Endothelial cell of umbilical vein (primary cell): ENCODE measurements at places on chromosomes 16 and 17. TPM values are rescaled to one million over a fixed set of nuclear protein-coding genes. Genes with fewer than 3 reads are reported as not detected.
A peak's percentile ranks its signal among the peaks of the same experiment; 100 is the strongest.

GRCh38 chr17:1746975-1747543, 4.4 kb downstream of the SERPINF2 start:
- peak; percentile 17 for DNase-seq

GRCh38 chr17:46044286-46044928, 45.4 kb downstream of the STH start:
- peak; percentile 93 for DNase-seq

- no peak for DNase-seq
Observed at GRCh38 chr16:19245326-19245925, 40.1 kb upstream of the CLEC19A start.

DNA sequence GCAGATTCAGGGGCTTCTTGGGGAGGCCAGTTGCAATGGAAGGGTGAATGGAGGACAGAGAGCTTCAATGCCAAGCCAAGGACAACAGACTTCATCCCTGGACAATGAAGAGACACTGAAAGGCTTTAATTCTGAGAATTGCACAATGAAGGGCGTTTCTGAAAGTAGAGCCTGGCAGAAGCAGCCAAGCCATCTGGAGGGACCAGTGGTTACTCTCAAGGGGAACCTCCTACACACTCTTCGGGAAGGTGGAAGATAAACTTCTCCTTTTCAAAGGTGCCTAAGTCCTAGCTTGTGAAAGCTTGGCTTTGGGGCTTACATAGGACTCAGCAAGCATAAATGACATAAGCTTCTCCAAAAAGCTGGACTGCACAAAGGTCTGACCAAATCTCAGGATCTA, 6.2 kb upstream of the CES1 start:
- no peak for DNase-seq

GRCh38 chr17:49741009-49741691, 22.8 kb downstream of the FAM117A start:
- DNase-seq: no peak

The LRRC36 gene
- 0.30 and 0.37 TPM in 2 replicates for polyA plus RNA-seq

The KCNJ12 gene
- polyA plus RNA-seq: 0.19 and 0.21 TPM in 2 replicates

- no peak for DNase-seq
Observed at GRCh38 chr17:48760411-48760810, 31.9 kb upstream of the HOXB13 start.

DNA sequence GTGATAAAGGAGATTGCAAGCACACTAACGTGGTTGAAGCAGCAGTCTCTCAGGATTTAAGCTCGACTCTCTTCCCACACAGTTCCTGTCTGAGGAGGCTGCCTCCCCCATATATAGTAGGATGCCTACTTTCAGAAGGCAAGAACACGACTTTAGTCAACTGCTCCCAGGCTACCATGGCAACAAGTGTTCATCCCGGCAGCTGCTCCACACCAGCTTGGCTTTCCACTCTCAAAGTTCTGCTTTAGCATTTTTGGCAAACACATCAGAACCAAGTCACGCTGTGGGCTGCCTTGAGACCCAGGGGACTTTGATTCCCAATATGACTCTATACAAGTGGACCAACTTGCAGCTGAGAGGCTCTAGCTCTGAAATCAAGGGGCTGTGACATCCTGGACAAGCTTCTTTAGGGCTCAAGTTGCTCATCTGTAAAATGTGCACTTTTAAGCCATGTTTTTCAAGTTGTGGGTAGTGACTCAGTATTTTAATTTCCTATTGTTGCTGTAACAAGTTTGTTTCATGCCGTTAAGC, 16.5 kb downstream of the ZP2 start:
- DNase-seq: no peak

The SPNS3 gene
- polyA plus RNA-seq: 0.18 and 0.24 TPM in 2 replicates

The CX3CL1 gene
- 2.0 TPM in 2 replicates for polyA plus RNA-seq

DNA sequence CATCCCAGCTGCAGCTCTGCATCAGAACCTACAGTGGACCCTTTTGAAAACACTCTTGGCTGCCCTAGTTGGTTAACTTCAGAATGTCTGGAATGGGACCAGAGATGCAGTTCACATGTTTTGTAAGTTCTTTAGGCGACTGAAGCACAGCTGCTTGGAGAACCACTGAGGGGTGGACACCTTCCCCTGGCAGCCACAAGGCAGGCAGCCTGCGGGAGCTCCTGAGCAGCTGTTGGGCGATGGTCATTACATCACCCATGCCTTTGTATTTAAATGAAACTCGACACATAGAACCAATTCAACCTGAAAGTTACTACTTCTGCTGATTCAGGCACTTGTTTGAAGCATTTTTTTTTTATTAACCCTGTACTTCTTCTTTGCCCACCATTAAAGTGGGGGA, 151.5 kb downstream of the LGALS9B start:
- DNase-seq: no peak

- DNase-seq: peak; percentile 84
Observed at GRCh38 chr16:78142788-78143187, 43.3 kb downstream of the WWOX start.

DNA sequence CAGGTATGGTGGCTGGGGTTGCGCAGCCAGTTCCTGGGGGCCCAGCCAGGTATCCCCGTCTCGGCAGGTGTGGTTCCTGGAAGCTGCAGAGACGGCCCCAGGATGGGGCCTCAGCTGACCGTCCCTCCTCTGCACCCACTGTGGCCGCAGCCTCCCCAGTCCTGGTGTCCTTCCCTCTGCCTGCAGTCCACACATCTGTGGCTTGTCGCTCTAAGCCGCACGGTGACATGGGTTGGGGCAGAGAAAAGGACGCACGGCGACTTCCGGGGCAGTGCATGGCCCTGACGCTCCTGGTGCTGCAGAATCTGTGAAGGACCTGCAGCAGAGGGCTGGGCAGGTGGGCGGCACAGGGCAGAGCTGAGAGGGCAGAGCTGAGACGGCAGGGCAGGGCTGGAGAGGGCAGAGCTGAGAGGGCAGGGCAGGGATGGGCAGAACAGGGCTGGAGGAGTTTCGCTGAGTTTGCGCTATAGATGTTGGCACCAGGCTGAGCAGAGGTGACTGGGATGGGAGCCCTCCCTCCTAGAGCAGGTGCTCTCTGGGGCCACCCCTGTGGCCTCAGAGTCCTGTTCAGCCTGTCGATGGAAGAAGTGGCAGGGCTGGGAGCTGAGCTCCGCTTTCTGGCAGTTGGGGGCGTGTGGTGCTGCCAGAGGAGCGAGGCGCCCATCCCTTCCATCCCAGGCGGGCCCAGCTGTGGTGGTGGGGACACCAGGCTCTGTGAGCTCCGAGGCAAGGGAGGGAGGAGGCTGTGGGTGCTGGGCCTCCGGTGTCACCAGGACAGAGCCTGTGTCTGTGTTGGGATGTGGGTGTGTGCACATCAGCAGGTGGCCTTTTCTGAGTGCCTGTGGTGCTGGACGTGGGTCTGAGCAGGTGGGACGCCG, 23.0 kb downstream of the TSC2 start:
- DNase-seq: no peak

- DNase-seq: no peak
Observed at GRCh38 chr17:18172531-18173278, 10.9 kb upstream of the ALKBH5 start.

GRCh38 chr16:54482892-54483574, 196.4 kb upstream of the IRX3 start:
- DNase-seq: no peak

The ACE gene
- 63.4 and 72.3 TPM in 2 replicates for polyA plus RNA-seq

The RGS11 gene
- 4.9 and 7.2 TPM in 2 replicates for polyA plus RNA-seq

DNA sequence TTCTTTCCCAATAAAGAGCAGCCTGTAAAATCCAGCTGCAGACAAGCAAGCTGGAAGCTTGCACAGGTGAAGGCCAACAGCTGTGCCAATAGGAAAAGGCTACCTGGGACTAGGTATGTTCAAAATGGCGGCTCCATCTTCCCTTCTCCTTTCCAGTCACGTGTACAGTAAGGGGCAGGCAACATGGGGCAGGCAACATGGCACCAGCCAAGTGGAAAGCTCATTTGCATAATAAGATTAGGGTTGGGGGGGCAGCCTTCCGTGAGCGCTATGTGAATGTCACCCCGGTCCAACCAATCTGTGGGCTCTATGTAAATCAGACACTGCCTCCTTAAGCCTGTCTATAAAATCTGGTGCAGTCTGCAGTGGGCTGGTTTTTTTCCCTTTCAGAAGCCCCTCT, 31.3 kb downstream of the TVP23A start:
- no peak for DNase-seq

The PLCD3 gene
- 30.4 and 42.0 TPM in 2 replicates for polyA plus RNA-seq

DNA sequence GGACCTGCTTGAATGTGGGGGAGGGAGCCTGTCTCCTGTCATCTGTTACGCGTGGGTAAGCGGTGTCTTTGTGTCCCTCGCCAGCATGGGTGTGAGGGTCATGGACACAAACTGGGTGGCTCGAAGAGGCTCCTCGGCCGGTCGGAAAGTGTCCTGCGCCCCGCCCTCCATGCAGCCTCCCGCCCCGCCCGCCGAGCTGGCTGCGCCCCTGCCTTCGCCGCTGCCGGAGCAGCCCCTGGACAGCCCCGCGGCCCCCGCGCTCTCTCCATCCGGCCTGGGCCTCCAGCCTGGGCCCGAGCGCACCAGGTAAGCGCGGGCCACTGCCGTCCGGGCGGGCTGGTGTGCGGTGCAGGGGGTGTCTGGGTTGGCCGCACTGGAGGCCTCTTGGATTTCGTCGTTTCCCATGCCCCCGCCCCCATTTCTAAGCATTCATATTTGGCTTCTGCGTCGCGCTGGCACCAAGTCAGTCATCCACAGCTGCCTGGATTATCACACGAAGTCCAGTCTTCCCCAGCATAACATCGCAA, 43.8 kb downstream of the ELAC2 start:
- DNase-seq: no peak

- DNase-seq: no peak
Observed at GRCh38 chr17:49338883-49339282, 23.2 kb downstream of the ZNF652 start.

The ATP1B2 gene
- polyA plus RNA-seq: 0.06 TPM in 1 of 2 replicates, not detected in the other

DNA sequence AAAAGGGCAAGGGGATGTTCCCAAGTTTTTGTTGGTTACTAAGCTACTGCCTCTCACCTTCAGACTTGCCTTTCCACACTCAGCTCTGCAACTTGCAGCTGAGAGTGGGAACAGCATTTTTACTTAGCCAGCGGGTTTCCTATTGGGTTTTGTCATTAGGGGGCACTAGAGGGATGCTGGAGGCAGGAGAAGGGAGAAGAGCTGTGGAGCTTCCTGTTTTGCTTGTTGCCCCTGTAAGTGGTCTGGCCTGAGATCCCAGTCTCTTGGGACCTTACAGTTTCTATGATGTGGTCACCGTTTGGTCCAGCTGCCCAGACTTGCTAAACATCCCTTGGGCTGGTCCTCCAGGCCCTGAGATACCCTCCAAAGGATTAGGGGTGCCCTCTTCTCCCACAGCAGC, 209.6 kb upstream of the NLRP1 start:
- peak; percentile 64 for DNase-seq

The MED31 gene
- 13.7 and 15.5 TPM in 2 replicates for polyA plus RNA-seq

GRCh38 chr16:16861546-16861945, 482.6 kb downstream of the NPIPA7 start:
- no peak for DNase-seq

DNA sequence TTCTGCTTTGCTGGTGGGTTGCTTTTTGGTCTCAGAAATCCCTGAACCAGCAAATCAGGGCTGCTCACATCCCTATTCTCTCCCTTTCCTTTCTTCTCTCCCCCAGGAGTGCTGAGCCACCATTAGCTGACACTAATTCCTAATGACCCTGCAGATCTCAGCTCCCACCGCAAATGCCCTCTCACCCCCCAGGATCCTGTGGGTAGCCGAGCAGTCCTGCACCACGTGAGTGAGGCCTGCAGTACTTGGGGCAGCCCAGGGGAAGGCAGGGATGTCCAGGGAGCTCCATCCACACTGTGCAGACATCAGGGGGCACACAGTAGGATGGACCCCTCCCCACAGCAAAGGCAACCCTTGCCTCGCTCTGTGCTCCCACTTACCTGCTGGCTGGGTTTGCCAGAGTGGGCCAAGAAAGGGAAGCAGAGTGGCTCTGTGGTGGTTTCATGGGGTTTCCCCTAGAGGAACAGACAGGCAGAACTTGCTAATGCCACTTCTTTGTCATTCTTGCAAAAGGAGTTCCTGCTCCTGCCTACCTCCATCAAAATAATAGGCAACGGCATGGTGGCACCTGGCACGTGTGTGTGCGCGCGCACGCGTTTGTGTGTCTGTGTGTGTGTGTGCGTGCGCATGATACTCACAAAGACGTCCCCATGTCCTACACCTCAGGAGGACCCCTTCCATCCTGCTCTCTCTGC, 135.6 kb downstream of the GAS7 start:
- DNase-seq: no peak

The MIEN1 gene
- 74.1 and 74.5 TPM in 2 replicates for polyA plus RNA-seq
